ENCODE measurements at places on chromosomes 16 and 17.

GRCh38 chr16:50139580-50139979 is 13.5 kb upstream of the TENT4B start:
- DNase-seq = no peak

DNA sequence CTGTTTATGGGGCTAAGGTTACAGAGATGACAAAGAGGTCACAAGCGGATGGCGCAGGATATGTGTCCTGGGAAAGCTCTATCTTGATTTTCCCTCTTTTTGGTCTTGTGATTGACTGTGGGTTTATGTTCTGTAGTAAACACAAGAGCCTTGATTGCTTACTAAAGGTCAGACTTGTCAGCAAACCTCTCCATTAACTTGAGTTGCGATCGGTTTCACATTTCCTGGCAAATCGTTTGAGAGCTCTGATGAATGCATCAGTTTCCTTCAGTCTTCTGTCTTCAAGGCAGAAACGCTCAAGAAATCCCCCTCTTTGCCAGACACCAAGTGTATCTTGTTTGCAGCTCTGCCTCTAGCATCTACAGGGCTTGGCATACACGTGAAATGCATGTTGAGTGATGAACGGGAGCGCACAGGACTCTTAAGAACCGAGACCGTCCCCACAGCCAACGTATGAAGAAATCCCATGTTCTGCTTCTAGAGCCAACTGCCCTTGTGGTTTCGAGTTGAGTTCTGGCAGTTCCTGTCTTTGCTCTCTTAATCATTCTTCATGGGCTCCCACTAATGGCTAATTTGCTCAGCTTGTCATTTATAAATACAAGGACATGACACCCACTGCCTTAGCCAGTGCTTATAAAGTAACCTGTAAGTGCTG is 143.3 kb downstream of the PITPNC1 start:
- DNase-seq = no peak

GRCh38 chr17:33277436-33278100 is 15.5 kb downstream of the ASIC2 start:
- no peak for DNase-seq

- no peak for DNase-seq
Observed at GRCh38 chr16:627454-628239, 3.1 kb upstream of the WFIKKN1 start.

DNA sequence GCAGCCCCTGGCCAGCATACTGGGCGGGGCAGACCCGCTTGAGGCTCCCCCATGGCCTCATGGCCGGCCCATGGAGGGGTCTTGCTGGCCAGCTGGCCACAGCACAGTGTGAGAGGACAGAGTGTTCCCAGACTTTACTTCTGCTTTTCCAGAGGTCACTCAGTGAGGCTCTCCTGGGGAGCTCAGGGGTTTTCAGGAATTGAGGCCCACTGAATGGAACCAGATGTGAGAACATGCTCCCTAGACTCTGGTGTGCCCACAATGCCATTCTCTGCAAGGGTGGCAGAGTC is 21.2 kb downstream of the ATP6V0D1 start:
- DNase-seq = no peak

DNA sequence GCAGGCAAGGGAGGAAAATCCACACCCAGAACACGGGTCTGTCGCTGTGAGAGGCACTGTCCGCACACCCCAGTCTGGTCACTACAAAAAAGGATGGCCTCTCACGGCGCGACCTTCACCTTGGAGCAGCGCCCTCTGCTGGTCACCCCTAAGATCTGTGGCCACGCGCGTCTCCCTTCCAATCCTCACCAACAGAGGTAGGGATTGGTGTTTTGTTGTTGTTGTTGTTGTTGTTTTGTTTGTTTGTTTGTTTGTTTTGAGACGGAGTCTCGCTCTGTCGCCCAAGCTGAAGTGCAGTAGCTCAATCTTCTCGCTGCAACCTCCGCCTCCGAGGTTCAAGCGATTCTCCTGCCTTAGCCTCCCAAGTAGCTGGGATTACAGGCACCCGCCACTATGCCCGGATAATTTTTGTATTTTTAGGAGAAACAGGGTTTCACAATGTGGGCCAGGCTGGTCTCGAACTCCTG is 15.0 kb upstream of the C17orf58 start:
- DNase-seq = peak; percentile 44

GRCh38 chr16:3022208-3022683 is 1.5 kb downstream of the HCFC1R1 start:
- DNase-seq = peak; percentile 89

GRCh38 chr17:4938688-4939545 is 929 bp downstream of the SLC25A11 start:
- no peak for DNase-seq

DNA sequence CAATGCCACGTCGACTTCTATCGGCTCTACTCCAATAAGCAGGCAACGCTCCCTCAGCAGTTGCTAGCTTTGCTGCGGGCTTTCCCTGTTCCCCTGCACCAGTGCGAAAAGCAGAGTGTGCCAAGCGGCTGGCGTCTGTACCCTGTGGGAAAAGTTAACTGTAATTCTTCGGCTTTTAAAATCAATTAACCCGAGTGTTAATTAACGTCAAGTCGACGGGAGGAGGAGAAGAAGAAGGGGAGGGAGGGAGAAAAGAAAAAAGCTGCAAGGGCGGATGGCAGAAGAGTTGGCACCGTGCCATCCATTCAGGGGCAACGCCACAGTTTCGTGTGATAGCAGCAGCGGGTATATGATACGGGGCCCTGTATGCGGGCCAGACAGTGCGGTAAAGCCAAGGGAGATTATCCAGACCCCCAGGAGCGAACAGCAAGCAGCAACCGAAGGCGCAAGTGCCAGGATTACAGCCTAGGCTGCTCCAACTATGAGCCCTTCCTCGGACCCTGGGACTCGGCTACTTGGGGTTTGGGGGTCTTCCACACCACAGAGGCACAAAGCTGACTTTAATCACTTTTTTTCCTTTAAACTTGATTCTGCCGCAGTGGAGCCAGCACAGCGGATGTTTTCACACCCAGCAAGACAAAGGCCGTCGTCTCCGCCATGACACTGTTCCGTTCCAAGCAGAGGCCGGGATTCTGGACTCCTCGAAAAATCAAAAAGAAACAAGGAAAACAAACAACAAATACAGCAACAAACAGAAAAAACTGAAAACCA is 253.8 kb upstream of the PMFBP1 start:
- no peak for DNase-seq

DNA sequence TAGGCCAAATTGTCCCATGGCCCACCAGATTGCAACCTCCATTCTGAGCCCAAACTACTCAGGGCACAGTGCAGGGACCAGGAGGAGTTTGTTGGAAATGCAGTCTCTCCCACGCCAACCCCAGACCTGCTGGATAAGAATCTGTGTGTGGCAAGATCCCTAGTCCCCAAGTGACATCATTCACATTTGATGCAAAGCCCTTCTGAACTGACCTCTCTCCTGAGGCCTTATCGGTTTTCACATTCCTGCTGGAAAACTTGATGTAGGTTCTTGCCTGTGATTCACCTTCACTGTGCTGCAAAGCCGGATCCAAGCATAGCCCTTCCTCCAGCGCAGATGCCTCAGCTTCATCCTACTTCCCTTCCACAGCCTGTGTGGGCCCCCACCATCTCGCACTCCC is 6.6 kb upstream of the SHCBP1 start:
- DNase-seq = no peak

- DNase-seq = no peak
Observed at GRCh38 chr16:9264067-9264466, 172.6 kb downstream of the HAPSTR1 start.

All from activated T-helper 9 cell treated with anti-CD3 and anti-CD28 coated beads, Interleukin-2, amount 50 U/mL, for 16 hours (primary cell).